Posterior vena cava (tissue), 2 donors: ENCODE measurements at places on chromosomes 1 and 21. TPM values are rescaled to one million over a fixed set of nuclear protein-coding genes. Genes with fewer than 3 reads are reported as not detected.

The ATP1B1 gene
- 20.8 TPM for total RNA-seq

The AMY1B gene
- total RNA-seq = not detected

The OPTC gene
- total RNA-seq = not detected

The RGS4 gene
- 12.8 TPM for total RNA-seq

The ATP13A2 gene
- total RNA-seq = 20.2 TPM

The VN1R5 gene
- not detected for total RNA-seq

The ZNF669 gene
- total RNA-seq = 5.7 TPM

The PTCH2 gene
- 1.6 TPM for total RNA-seq

The CELA3B gene
- not detected for total RNA-seq

The GORAB gene
- total RNA-seq = 14.4 TPM

The CD52 gene
- 16.1 TPM for total RNA-seq

The TGFBR3 gene
- 86.7 TPM for total RNA-seq

The PDXK gene
- 109 TPM for total RNA-seq

The C1orf56 gene
- 4.6 TPM for total RNA-seq

The KCNJ9 gene
- not detected for total RNA-seq

The SMIM12 gene
- 52.3 TPM for total RNA-seq

The COL11A1 gene
- 1.00 TPM for total RNA-seq

The OR2M3 gene
- not detected for total RNA-seq

The HORMAD1 gene
- total RNA-seq = 0.65 TPM

The KIF14 gene
- total RNA-seq = 0.14 TPM
